Skin of body (tissue), 3 donors: ENCODE measurements at places on chromosomes 7 and 10. TPM values are rescaled to one million over a fixed set of nuclear protein-coding genes. Genes with fewer than 3 reads are reported as not detected.
A peak's percentile ranks its signal among the peaks of the same experiment; 100 is the strongest.

DDC gene
- not detected for total RNA-seq

TLL2 gene
- total RNA-seq: 0.20 TPM

MORN4 gene
- total RNA-seq: 5.4 TPM

MMD2 gene
- total RNA-seq: not detected

SFRP4 gene
- 5.0 TPM for total RNA-seq

DNA sequence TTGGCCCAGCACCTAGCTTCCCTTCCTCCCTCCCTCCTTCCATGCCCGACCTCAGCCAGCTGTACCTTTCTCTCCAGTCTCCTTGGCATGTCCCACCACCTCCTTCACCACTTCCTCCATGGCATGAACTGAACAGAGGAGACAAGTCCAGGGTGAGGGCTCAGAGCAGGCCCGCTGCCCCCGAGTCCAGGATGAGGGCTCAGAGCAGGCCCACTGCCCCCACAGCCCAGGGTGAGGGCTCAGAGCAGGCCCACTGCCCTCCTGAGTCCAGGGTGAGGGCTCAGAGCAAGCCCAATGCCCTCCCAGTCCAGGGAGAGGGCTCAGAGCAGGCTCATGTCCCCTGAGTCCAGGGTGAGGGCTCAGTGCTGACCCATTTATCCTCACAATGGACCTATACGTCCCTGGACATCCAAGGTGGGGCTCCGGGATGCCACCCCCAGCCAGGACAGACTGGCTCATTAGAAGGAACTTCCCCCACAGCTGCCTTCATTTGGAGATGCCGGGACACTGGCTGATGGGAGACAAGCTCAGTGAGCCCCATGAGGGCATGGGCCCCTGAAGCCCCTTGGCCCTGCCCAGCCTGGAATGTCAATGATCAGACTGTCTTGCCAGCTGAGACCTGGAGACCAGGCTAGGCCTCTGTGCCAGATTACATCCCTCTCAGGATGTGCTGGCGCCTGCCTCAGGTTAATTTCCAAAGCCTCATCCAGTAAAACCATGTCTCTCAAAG lies 30.0 kb downstream of the AGAP4 start:
- DNase-seq: no peak

DNA sequence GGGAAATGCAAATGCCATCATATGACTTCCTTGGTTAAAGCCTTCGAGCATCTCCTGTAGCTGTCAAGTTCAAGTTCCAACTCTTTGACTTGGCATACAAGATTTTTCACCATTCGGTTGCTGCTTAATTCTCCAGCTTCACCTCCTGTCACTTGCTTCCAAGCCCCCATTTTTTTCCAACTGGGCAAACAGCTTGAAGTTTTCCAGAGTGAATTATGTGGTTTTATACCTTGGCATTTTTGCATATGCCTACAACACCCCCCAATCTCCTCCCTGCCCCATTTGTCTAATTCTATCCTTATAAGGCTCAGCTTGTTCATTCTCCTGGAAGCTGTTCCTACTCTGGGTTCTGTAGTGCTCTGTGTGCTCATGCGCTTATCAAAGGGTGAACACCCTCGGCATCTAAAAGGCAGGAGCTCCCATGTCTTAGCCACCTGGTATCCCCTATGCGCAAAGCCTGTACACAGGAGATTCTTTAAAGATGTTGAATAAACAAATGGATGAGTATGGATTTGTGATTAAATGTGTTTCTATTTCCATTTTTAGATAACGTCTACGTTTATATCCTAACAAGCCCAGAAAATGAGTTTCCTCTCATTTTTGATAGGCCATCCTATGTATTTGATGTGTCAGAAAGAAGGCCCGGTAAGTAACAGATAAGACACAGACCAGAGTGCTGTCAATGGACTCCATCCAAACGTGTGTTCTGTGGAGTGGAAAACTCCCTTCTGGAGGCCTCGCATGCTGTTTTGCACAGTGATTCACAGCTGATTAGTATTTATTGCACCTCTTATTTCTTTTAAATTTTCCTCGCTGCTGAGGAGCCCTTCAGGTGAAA lies 52.5 kb downstream of the CDHR3 start:
- peak; percentile 15 for DNase-seq

DNA sequence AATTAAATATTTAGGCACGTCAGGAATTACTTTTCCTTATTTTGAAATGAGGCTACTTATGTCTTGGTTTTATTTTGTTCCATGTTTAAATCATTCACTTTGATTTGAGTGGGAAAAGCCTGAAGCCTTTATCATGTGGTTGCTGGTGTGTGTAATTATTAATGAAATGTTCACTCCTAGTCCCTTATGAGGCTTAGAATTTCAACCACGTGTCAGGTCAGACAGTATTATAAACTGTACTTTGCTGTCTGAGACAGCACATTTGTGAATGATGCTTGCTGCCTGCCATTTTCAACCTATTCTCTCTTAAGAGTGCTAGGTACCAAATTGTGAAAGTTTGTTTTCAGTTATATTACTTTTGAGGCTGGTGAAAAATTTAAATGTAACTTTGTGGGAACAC lies 58.9 kb downstream of the COL17A1 start:
- no peak for DNase-seq

GRCh38 chr10:104029521-104029860 lies 56.2 kb downstream of the COL17A1 start:
- peak; percentile 95 for DNase-seq

DNA sequence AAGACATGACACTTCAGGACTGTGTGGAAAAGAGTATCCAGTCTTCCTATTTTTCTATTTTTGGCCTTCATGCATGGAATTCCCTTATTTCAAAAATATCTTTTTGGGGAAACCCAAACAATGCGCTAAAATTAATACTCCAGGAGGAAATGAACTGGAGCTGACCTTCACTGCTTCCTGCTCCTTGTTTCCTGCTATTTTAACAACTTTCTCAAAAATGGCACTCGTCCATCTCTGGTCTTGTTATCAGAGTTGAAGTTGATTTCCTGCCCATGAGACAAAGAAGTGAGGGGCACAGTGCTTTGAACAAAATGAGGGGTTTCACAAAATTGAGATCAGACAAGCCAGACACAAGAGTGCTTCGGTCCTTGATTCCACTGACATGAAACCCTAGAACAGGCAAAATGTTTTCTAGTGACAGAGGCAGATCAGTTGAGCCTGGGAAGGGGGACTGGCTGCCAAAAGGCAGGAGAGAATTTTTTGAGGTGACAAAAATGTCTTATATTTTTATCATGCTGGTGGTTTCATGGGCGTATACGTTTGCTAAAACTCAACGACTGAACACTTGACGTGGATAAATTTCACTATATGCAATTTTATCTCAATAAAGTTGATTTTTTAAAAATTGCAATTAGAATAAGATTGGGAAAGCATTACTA lies 193.2 kb downstream of the CREB5 start:
- DNase-seq: no peak

DNA sequence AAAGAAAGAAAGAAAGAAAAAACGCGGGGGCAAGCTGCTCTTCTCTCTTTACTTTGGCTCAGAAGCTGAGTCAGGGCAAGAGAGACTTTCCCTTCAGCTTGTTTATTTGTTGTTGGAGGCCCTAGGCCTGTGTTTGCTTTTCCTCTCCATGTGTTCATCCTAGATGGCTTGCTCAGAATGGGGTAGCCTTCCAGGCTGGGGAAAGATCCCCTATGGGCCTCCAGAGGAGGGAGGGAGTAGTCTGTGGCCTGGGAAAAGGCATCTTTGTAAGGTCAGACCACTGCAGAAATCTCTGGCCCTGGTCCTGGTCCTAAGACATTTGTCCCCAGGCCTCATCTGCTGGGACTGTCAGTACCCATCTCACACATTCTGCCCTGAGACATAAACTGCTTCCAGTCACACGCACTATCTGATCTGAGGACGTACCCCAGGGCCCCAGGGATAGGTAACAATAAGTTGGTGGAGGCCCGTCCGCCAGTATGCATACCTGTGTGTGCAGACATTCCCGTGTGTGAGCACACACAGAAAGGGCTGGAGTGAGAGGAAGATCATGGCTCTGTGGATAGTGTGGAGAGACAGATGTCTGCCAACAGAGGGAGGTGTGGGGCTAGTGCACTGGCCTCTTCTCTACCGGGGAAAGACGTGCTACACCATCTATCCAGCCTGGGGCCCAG lies 4.9 kb upstream of the SCD start:
- no peak for DNase-seq

- DNase-seq: no peak
Observed at GRCh38 chr10:44755481-44755880, 155.7 kb upstream of the TMEM72 start.

GRCh38 chr7:128091106-128091505 lies 59.9 kb upstream of the LRRC4 start:
- no peak for DNase-seq

DNA sequence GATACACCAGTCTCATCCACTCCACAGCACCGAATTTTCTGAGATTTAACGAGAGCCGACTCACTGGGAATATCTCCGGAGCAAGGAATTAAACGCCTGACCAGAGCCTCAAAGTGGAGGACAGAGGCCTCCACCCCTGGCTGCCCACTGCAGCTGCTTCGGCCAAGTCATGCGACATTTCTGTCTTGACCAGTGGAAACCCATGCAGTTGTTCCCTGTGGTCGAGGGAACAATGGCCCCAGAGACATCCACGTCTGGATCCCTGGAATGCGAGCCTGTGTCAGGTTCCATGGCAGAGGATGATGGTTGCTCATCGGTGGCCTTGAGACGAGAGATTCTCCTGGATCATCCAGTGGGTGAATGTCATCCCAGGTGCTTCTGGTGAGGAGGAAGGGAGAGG lies 65.7 kb upstream of the INSIG1 start:
- no peak for DNase-seq

DNA sequence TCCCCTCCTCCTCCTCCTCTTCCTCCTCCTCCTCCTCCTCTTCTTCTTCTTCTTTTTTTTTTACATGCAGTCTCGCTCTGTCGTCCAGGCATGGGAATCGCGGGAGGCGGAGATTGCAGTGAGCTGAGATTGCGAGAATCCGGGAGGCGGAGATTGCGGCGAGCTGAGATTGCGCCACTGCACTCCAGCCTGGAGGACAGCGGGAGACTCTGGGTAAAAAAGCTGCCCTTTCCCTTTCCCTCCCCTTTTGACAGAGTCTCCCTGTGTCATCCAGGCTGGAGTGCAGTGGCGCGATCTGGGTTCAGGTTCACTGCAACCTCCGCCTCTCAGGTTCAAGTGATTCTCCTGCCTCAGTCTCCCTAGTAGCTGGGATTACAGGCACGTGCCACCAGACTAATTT lies 168.1 kb upstream of the MALRD1 start:
- DNase-seq: no peak

DNA sequence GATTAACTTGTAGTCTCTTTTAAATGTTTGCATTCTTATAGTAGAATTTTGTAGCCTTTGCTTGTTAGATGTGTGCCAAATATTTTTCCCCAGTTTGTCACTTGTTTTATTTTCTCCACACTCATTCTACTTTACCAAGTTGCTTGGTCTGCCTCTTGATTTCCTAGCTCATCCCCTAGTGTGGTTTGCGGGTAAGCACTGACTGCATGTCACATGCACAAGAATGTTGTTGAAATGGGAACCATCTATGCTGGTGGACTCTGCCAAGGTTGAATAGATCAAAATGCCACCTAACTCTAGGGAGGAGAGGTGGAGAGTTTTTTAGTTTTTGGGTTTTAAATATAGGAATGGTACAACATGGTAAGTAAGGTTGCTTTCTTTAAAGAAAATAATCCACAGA lies 47.6 kb downstream of the FZD1 start:
- no peak for DNase-seq

- DNase-seq: no peak
Observed at GRCh38 chr7:2735744-2736143, 47.7 kb downstream of the AMZ1 start.

DNA sequence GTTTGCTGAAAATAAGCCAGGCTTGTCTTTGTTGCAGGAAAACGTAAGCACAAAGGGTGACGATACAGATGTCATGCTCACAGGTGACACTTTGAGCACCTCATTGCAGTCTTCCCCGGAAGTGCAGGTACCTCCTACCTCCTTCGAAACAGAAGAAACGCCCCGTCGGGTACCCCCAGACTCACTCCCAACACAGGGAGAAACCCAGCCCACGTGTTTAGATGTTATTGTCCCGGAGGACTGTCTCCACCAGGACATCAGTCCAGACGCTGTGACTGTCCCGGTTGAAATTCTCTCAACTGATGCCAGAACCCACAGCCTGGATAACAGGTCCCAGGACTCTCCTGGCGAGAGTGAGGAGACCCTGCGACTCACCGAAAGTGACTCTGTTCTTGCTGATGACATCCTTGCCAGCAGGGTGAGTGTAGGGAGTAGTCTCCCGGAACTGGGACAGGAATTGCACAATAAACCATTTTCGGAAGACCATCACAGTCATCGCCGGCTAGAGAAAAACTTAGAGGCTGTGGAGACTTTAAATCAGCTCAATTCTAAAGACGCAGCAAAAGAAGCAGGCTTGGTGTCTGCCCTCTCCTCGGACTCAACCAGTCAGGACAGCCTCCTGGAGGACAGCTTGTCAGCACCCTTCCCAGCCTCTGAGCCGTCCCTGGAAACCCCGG lies 18.3 kb upstream of the BHLHA15 start:
- DNase-seq: no peak

- peak; percentile 24 for DNase-seq
Observed at GRCh38 chr10:103481974-103482531, 3.0 kb upstream of the CALHM3 start.

DNA sequence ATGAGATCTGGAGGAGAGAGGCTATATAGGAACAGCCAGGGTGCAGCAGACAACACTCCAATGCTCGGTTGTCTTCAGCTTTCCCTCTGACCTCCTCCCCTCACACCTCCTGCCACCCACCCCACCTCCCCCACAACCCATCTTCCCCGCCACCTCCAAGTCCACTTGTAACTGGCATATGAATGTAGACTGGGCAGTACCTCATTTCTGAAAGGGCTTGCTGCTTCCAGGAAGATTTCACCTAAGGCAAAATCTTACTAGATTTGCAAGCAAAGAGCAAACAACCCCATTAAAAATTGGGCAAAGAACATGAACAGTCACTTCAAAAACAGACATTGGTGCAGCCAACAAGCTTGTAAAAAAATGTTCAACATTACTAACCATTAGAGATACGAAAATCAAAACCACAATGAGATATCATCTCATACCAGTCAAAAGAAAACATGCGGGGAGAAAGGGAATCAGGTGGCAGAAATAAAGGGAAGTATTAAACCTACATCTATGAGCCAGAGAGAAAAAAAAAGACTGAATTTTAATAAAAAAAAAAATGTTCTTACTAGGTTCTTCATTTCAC lies 164.6 kb upstream of the C1GALT1 start:
- no peak for DNase-seq

GRCh38 chr7:29370531-29371314 lies 176.1 kb downstream of the CHN2 start:
- no peak for DNase-seq

DNA sequence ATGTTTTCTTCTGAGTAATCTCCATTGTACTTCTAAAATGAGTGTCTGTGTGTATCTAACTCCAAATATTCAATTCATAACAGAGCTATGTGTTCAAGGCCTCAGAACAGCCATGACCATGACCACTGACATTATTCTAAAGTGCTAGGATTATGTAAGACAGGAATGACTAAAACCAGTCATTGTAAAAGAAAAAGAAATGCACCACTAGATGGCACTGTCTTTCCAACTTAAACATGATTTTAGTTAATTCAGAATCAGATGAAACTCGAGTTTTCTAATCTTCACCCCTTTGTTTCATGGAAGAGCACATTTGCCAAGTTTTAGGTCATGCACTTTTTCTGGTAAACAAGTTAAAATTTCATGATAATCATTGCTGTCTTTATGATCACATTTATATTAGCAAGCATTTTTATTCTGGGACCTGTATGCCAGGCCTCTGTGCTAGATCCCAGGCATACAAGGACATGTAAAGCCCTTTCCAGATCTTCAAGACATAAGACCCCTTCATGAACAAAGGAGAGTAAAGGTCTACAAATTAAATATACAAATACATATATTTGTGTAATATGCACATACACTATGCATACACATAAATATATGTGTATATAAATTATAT lies 26.1 kb upstream of the RSU1 start:
- DNase-seq: peak; percentile 81
